ENCODE measurements at places on chromosomes 12 and 14.
A peak's percentile ranks its signal among the peaks of the same experiment; 100 is the strongest.

DNA sequence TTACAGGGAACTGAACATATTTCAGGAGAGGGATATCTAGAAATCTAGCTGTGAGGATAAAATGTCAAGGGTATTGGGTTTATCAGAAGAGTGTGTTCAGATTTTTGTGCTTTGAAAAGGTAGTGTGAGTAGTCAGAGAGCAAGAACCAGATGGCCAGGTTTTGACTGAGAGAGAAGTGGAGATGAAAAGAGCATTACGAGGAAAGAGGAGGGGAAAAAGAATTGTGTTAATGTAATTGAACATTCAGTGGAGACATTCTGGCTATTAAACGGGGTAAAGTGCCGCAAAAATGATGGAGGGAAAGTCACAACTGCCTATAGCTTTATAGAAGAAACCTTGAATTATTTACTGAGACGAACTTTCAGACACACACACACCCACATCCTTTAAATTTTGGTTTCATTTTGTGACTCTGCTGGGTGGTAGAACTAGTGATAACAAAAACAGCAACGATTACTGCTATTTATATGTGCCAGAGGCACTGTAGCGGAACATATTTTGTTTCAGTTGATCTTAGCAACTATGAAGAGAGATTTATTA, 213.6 kb downstream of the ERC1 start:
- no peak for DNase-seq

- DNase-seq = no peak
Observed at GRCh38 chr12:66692170-66692569, 13.3 kb upstream of the GRIP1 start.

DNA sequence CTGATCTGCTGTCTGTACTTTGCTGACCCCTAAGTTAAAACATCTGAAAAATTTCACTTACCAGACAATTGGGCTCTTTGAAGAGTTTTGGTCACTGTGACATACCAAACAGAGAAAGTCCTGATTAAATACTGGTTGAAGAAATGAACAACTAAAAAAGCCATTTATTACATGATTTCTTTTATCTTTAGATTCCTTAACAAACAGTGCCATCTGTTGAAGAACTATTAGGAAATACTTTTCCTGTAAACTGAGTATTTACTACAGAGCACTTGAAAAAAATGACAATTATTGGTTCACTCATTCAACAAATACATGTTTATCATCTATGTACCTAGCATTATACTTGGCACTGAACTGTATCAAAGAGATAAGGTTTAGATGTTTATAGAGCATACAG, 6.5 kb upstream of the WASHC4 start:
- no peak for DNase-seq

DNA sequence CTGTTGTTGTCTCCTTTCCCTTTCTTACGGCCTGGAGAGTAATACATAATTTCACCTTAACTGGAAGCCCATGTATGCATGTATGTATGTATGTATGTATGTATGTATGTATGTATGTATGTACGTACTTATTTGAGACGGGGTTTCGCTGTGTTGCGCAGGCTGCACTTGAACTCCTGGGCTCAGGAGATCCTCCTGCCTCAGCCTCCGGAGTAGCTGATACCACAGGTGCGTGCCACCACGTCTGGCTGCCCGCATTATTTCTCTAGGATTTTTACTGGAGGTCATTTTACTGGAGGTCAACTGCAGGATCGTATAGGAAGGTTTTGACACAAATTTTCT, 644 bp upstream of the OS9 start:
- DNase-seq = no peak

GRCh38 chr12:64299628-64300027, 77.5 kb upstream of the KICS2 start:
- no peak for DNase-seq

GRCh38 chr14:20332431-20332787, 670 bp downstream of the CCNB1IP1 start:
- no peak for DNase-seq

- DNase-seq = no peak
Observed at GRCh38 chr14:56894591-56894991, 84.3 kb upstream of the OTX2 start.

GRCh38 chr12:103572312-103573045, 14.6 kb upstream of the STAB2 start:
- no peak for DNase-seq

GRCh38 chr14:85991156-85991555, 461.2 kb downstream of the FLRT2 start:
- DNase-seq = no peak

DNA sequence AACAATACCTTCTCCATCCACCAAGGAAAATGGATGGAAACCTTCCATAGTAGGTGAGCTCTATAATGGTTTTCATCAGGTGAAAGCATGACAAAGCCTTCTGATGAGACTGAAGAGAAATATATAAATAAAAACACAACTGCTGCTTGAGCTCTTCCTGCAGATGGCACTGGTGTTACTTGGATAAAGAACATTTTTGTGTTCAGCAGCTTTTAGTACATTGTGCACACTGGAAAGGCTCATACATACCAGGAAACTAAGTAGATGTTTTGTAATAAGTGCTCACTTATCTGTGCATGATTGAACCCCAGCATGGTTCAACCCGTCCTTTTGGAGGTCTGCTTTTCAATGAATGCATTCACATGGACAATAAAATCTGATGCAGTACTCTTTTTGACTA, 357.3 kb upstream of the MIS18BP1 start:
- DNase-seq = no peak

- no peak for DNase-seq
Observed at GRCh38 chr12:3646561-3647241, 106.2 kb downstream of the CRACR2A start.

- DNase-seq = no peak
Observed at GRCh38 chr12:67034110-67034879, 234.9 kb upstream of the CAND1 start.

DNA sequence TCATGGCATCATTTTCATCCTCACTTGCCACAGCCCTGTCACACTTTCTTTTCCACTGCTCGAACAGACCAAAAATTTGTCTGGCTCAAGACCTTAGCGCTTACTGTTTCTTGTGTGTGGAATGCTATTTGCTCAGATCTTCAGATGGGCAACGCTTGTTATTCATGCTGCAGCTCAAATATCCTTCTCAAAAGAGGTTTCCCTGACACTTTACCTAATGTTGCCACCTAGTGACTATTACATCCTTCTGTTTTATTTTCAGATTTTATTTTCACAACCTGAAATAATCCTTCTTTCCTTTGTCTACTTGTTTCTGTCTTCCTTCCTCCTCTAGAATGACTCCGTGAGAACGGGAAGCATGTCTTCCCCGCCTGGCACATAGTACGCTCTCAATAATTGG, 5.6 kb downstream of the FBXO33 start:
- no peak for DNase-seq

GRCh38 chr12:93570552-93571364, 1.7 kb upstream of the SOCS2 start:
- peak; percentile 97 for DNase-seq

DNA sequence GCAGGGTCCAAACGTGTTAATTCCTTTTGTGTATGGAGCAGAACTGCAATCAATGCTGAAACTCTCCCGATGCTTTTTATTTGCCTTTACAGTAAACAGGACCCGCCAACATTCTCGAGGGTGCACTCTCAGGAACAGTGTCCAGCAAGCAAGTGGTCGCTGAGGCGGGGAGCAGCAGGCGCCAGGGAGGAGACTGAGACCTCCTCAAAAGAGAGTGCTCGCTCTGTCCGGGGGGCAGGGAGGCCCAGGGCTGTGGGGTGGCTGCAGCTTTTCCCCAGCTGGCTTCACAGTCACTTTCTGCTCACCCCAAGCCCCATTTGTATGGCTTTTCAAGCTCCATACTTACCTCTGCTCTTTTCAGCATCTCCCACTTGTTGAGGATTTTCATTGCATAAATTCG, 49.2 kb downstream of the CDC42BPB start:
- no peak for DNase-seq

- DNase-seq = no peak
Observed at GRCh38 chr12:113392988-113393579, 10.6 kb downstream of the SDS start.

DNA sequence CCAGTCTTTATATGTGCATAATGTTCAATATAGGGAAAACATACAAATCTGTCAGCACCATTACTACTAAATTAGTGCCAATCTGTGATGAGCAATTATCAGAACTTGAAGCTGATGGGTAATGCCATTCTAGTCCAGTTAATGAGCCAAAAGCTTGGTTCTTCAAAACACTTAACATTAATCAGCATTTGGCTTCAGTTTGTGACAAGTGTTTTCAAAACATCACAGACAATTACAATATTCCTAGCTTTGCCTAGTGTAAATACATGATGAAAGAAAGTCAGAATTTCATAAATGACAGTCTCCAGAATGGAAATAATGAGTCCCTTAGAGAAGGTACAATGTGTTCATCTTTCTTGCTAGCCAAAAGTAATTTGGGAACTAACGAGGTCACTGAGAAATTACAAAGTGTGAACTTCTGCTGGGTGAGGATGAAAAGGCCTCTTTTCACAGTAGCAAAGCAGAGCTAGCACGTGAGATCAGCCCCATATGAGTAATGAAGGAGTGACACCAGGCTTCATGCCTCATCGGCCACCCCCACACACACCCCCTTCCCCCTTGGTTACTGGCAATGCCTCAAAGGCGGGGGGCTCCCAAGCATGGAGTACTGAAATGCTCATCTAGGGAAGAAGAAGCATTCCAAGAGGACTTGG, 180.6 kb upstream of the EEA1 start:
- DNase-seq = no peak

DNA sequence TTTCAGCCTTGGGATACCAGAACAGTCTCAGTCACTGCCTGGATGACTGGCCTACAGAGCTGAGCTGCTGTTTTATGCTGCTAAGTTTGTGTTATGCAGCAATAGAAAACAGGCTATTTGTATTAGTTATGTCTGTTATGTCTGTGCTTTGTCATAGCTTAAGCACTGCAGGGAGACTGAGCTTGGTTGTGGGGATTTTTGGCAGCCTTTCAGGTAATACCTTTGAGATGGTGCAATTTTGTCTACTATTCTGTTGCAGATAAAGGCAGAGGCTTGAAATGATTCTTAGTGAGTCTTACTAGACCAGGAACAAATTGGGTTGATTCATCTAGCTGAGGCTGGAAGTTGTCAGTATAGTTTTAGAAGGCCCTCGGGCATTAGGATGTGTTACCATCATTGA, 201.3 kb upstream of the RBM19 start:
- no peak for DNase-seq

GRCh38 chr12:3747543-3747942, 5.4 kb downstream of the CRACR2A start:
- DNase-seq = no peak

DNA sequence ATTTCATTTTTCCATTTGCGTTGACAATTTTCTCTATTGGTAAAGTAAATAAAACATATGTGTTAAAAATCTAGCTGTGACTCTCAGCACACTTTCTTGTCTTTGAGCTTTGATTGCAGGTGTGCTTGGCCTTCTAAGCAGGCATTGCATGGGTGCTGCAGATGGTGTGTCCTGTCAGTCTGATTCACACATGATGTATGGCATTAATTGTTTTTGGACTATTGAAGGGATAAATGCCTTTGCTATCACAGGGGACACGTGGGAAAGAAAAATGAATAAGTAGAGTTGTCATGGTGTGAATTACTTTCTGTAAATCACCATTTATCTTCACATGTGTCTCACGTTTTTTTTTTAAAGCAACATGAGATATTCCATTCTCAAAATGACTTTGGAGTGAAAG, 211.3 kb upstream of the NAV3 start:
- no peak for DNase-seq

GRCh38 chr12:132222096-132222807, 78.0 kb downstream of the NOC4L start:
- DNase-seq = no peak

DNA sequence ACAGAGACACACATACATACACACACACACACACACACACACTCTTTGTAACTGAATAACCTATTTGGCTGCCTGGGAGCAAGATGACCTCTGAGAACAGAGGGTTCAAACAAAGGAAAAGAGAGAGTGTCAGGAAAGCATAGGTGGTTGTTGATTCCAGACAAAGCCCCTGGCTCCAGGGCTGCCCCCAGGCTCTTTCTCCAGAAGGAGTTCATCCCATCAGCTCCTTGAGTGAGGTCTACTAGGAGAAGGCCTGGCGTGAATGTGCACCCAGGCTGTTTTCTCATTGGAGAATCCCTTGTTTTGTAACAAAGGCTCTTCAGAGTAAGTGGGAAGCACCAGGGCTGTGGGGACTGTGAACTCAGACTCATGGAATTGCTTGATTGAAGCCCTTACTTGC, 151.9 kb downstream of the EMP1 start:
- DNase-seq = no peak

- DNase-seq = no peak
Observed at GRCh38 chr12:81726634-81727033, 32.5 kb downstream of the PPFIA2 start.

GRCh38 chr14:52052288-52052943, 16.4 kb downstream of the NID2 start:
- no peak for DNase-seq

All from sciatic nerve (tissue), 2 donors.